8988T (cell line): ENCODE measurements at places on chromosomes 4 and X.

DNA sequence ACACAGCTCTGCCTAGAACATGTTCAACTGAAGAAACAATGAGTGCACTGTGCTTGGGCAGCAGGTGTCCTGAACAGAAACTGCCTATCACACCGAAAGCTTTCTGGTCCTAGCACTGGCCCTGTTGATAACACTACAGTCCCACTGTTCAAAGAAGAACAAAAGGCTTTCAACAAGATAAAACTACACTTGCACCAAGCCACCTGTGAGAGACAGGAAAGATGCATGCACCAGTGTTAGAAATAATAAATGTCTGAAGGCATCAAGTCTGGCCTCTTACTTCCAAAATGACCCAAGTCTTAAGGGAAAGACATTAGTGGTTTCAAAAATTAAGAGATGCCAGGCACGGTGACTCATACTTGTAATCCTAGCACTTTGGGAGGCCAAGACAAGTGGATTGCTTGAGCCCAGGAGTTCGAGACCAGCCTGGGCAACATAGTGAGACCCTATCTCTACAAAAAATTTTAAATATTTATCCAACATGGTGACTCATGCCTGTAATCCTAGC lies 68.7 kb downstream of the APBB2 start:
- no peak for DNase-seq

DNA sequence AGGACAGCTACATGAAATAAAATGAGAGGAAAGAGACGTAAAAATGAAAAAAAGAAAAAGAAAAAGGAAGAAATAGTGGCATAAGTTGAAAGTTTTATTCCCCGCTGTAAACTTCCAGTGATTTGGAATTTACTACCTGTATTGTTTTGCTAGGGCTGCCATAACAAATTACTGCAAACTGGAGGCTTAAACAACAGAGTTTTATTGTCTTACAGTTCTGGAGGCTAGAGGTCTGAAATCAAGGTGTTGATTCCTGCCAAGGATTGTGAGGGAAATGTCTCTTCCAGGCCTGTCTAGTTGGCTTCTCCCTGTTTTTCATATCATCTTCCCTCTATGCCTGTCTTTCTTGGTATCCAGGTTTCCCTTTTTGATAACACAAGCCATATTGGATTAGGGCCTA lies 119.4 kb upstream of the PACRGL start:
- DNase-seq = no peak

DNA sequence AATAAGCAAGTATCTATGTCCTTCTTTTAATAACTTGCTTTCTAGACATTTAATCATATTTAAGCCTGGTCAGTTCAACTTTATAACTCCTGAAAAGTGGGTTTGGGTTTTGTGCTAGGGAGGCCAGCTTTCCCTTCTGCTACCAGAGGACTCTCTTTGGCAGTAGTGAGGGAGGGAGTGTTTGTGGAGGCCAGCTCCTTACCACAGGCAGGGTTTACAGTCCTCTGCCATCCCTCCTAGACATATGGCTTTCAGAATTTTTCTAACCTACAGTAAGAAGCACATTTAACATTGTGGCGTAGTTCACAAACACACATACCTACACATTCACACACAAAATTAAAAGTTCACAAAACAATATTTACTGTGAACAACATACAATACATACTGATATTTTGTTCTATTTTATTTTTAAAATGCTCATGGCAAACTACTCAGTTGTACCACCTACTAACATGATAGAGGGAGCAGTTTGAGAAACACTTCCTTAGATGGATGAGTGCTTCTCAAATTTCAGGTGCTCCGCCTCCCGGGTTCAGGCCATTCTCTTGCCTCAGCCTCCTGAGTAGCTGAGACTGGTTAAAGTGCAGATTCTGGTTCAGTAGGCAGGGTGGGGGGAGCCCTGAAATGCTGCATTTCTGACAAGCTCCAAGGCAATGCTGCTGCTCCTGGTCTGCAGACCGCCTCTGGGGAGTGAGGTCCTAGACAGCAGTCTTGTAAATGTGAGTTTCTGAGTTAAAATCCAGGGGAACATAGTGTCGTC lies 86.7 kb downstream of the PTTG2 start:
- no peak for DNase-seq

GRCh38 chr4:152949930-152950329 lies 13.8 kb downstream of the FHDC1 start:
- no peak for DNase-seq

GRCh38 chr4:76748649-76749048 lies 149.3 kb downstream of the SOWAHB start:
- no peak for DNase-seq

DNA sequence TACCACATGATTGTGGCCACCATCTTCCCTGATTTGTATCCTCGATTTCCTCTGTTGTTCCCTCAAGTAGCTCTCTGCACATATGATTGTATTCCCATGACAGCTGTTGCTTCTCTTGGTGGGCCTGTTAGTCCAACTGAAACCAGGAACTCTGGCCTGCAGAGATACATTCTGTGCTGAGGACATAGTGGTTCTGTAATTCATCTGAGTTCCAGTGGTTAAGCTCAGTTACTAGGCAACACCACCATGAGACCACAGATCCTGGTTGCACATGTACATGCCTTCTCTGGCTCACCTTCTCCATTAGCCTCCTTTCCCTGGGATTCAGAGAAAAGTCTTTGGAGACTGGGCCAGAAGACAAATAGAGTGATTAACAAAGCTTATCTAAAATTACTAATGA lies 172.1 kb upstream of the SLC7A11 start:
- DNase-seq = no peak
